WTC11 (cell line): ENCODE measurements at places on chromosomes 1 and 21.
A peak's percentile ranks its signal among the peaks of the same experiment; 100 is the strongest.

DNA sequence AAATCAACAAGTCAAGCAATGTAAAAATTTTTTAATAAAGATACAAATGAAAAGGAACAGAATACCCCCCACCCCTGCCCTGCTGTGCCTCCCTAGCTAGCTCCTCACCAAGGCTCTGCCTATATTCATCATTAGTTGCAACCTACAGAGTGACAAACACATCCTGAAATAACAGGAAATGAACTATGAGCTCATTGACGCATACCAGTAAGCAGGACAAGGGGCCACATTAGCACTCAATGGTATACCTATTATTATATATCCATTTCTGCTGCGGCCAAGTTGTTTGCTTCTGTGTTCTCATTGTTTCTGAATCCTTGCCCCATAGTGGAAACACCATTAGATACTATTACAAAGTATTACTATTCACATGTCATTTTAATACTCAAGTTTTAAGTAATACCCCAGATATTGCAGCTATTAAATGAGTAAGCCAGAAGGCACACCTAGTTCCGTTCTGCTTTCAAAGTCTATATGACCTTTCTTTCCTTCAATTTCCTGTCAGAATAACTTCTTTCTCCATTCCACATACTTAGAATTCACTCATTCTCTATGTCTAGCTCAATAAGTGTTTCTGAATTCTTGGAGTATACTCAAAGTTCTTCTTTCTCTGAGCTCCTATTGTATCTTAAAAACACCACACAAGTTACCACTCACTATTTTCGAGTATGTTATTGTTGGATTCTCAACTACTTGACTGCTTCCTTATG lies 1214.9 kb downstream of the PLA2G4A start:
- DNase-seq = no peak

- no peak for DNase-seq
Observed at GRCh38 chr1:200919386-200919785, 24.7 kb downstream of the INAVA start.

GRCh38 chr1:173190101-173190936 lies 16.8 kb downstream of the TNFSF4 start:
- DNase-seq = no peak

GRCh38 chr1:58791106-58791505 lies 7.3 kb upstream of the JUN start:
- no peak for DNase-seq

DNA sequence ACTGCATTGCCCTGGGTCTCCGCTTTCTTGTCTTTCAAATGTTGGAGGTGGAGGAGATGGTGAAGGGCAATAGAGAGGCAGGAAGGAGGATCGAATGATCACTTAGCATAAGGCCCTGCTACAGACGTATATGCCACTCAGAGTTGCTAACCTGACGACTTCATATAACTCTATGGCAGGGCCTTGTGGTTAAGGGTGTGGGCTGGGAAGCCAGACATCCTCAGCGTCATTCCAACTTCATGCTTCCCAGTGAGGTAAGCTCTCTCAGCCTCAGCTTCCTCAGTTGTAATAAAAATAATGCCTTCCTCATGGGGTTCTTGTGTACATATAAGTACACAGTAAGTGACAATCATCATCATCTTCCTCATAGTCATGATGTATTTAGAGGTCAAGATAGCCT lies 54.6 kb downstream of the CASQ2 start:
- no peak for DNase-seq

GRCh38 chr1:234920843-234921140 lies 207.8 kb downstream of the TOMM20 start:
- DNase-seq = no peak

GRCh38 chr1:67614511-67614934 lies 70.5 kb upstream of the GADD45A start:
- DNase-seq = no peak

DNA sequence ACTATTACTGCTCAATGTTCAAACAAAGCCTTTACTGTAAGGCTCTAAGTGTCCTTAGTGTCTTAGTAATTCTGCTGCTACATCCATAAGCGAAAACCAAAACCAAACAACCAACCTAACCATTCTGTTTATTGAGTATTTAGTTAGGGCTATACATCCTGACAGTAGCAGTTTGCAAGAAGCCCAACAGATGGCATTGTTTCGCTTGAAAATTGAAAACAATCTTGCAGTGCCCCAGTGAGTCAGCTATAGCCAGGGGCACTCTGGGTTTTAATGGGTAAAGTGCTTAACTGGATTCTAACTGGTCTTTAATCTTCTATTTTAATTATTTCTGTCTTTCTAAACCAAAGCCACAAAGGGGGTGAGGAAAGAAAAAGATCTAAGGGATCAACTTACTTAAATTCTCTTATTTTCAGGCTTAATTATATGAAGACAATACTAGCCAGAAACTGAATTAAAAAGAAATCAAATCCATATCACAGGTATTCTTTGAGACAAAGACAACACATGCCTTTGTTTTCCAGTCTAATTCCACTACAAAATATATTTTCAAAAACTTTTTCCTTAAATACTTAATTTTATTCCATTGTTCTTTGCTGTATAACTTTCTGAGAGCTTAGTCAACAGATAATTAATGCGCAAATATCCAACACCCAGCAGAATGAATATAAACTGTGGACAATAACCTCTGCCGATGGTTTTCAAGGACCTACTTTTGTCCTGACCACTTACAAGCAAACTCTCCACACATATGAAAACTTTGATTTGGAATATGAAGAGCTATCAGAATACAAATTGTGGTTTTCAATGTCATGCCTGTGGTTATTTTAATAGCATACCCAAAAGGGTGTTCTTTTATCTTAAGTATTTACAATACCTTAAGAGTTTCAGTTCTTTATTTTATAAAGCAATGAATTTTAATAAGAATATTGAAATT lies 15.2 kb downstream of the POGZ start:
- DNase-seq = peak; percentile 46
